Hepatic stellate cell (primary cell): ENCODE measurements at places on chromosomes 7 and 10.

- no peak for DNase-seq
Observed at GRCh38 chr7:145016068-145016467, 180.2 kb upstream of the TPK1 start.

GRCh38 chr7:2008101-2008935, 224.4 kb downstream of the MAD1L1 start:
- no peak for DNase-seq

- DNase-seq = no peak
Observed at GRCh38 chr10:44006771-44007170, 358.1 kb upstream of the ZNF32 start.

GRCh38 chr10:72610466-72610865, 15.4 kb downstream of the MICU1 start:
- DNase-seq = no peak

DNA sequence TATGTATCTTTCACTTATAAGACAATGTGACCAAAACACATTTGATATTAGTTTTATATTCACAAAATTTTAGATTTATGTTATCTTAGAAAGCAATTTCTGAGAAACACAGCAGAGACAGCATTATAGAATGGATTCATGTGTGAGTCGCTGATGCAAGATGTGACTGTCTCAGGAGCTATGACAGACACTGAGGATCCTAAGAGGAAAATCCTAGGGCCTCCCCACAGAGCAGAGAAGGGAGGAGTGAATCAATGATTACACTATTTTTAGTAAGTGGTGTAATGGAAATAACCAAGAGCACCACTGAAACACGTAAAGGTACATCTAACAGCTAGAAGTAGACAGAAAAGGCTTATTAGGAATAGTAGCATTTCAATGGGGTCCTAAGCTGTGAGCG, 204.0 kb upstream of the PTN start:
- peak; percentile 12 for DNase-seq

- no peak for DNase-seq
Observed at GRCh38 chr10:1448252-1448930, 288.9 kb downstream of the ADARB2 start.

GRCh38 chr10:101646364-101646763, 48.6 kb downstream of the FBXW4 start:
- no peak for DNase-seq

GRCh38 chr10:52135101-52135500, 179.0 kb upstream of the DKK1 start:
- DNase-seq = no peak

DNA sequence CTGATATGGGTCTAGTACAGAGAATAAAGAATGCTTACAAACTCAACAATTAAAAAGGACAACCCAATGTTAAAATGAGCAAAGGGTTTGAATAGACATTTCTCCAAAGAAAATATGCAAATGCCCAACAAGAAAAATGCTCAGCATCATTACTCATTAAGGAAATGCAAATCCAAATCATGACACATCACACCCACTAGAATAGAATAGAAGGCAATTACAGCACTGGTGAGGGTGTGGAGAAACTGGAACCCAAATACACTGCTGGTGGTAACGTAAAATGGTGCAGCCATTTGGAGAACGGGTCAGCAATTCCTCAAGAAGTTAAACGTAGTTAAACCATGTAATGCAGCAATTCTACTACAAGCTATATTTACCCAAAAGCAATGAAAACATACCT, 53.8 kb downstream of the KDM7A start:
- no peak for DNase-seq

GRCh38 chr10:18545621-18546305, 105.6 kb downstream of the NSUN6 start:
- DNase-seq = peak; percentile 5

DNA sequence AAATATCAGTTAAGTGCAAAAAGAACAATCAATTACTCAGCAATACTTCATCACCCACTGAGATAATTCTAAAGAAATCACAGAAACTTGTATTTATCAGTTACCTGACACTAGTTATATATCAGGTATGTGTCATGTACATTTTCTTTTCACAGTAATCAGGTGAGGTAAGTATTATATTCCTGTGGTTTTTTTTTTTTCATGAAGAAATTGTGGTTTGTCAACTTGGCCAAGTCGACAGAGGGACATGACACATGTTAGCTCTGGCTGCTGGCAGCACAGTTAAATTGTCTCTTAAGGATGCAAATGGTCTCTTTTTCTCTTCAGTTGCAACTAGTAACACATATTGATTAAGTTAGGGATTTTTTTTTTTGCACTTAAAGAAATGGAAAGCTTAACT, 13.7 kb upstream of the GPR141 start:
- no peak for DNase-seq

DNA sequence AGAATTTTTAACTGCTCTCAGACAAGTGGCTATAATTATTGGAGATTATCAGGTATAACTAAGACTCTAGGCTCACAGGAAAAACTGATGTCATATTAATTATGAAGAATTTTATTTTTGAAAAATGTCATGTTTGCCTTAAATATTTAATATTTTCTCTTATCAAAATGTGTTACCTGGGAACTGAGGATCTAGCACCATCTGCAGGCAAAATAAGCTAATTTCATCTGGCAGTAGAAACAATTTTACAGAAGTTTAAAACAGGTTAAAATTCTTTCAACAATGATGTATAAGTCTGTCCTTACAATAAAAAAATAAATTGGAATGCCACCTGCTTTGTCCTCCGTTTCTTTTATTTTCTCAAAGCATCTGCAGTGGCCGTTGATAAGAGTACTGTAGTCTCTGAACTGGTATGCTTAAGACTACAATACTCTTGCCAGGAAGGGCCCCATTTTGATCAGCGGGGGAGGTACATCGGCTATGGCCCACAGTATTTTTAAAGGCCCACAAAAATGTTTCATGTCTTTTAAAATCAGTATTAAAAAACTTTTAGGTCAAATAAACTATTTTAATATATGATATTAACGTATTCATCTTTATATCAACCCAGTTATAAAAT, 81.3 kb downstream of the VWDE start:
- no peak for DNase-seq

DNA sequence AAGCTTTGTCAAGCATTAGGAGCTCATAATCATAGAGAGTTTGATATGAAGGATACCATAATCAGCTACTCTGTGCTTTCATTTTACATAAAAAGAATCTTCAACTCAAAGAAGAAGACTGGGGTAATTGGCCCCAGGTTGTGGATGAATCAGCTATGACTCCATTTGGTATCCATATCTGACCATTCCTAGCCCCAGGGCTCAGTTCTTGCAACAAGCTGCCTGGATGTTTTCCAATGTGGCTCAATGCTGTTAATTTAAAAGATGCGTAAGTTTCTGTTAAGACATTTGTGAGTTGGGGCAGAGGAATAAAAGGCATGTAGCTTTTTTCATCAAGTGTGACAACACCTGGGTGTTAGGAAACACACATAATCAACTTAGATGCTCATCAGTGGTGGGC, 951.1 kb downstream of the NRG3 start:
- DNase-seq = no peak

DNA sequence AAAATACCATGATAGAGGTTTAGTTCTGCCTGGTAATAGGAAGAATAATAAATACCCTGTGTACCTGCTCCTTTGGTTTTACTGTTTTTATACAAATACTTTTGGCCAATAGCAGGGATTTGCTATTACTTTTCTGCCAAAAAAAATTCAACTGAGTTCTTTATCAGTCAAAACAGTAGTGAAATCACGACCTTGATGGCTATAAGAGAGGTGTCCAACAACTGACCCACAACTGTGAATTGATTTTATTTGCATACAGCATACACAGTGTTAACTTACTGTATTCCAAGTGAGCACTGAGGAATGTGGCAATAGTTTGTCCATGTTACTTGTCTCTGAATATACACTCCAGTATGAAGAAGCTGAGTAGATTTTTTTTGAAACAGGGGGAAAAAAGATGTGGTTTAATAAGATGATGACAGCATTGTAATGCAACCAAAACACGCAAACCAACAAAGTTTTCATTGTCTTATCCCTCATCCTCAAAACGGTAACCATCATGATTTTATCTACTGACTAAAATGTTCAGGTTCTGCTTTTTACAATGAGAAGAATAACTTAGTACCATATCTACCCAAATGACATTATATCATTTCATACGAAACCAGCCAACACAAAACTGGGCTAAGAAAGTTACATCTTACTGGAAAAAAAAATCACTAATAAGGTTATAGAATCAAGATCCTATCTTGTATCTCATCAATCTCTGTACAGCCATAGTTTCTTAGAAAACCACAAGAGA, 63.3 kb downstream of the GSAP start:
- no peak for DNase-seq

- DNase-seq = no peak
Observed at GRCh38 chr10:123965973-123966895, 74.6 kb upstream of the CPXM2 start.

DNA sequence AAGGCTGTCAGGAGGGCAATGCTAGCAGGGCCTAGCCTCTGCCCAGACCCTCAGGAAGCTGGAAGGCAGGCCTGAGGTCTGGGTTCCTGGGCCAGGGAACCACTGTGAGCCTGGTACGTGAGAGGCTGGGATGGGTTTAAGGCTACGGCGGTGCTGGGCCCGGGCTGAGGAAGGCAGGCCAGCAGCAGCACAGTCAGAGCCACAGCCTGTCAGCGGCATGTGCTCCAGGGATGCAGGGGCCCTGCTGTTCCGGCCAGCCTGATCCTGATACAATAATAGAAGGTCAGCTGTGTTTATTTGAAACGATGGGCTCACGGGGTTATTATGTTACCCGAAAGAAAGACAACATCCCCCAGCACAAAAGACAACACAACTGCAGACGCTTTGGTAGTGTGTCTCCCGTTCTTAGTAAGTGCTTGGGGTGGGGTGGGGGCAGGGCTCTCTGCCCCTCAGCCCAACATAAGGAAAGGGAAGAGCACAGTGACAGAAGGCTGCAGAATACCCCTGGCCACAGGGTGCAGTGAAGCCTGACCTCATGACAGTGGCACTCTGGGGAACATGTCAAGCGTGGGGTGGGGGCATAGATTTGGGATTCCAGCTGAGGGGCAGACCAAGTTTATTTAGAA, 95.0 kb downstream of the COL13A1 start:
- no peak for DNase-seq

- DNase-seq = no peak
Observed at GRCh38 chr7:17269341-17270221, 28.9 kb upstream of the AHR start.

GRCh38 chr7:152158801-152159587, 133.5 kb downstream of the GALNT11 start:
- no peak for DNase-seq

DNA sequence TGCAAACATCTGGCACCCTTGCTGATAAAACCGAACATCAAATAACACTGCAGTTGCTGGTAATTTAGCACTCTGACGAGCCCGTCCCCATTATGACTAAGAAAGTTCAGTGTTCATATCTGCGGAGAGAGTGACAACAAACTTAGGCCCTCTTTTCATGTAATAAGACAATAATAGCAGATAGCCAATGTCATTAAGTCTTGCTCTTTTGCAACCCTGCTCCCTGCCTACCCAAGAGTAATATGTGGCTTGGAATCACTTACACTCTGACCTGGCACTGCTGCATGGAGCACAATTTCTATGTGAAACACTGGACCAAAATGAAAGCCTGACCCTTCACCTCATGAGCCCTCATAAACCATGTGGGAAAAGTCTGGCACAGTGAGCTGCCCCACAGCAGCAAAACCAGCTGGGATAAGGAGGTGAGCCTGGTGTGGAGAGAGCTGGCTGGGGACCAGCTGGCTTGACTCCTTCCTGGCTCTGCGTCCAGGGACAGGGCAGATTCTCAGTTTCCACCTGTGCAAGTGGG, 86.5 kb downstream of the HIPK2 start:
- DNase-seq = no peak

- DNase-seq = no peak
Observed at GRCh38 chr10:129969184-129969910, 5.3 kb upstream of the EBF3 start.

GRCh38 chr10:125868372-125868975, 12.6 kb downstream of the DHX32 start:
- peak; percentile 17 for DNase-seq

DNA sequence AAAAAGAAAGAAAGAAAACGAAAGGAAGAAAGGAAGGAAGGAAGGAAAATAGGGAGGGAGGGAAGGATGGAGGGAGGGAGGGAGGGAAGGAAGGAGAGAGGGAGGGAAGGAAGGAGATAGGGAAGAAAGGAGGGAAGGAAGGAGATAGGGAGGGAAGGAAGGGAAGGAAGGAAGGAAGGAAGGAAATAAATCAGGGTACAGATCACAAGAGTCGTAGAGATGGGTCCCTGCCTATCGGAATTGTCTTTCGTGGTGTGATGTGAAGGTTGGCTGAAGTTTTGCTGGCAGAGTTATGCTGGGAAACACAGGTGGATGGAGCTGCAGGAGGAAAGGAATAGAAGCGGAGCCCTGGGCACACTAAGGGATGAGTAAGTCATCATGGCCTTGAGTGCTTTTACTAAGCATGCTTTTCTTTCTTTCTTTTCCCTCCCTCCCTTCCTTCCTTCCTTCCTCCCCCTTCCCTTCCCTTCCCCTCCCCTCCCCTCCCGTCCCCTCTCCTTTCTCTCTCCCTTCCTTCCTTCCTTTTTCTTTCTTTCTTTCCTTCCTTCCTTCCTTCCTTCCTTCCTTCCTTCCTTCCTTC, 11.9 kb upstream of the TPST1 start:
- no peak for DNase-seq
